Naive thymus-derived CD4-positive, alpha-beta T cell (primary cell): ENCODE measurements at places on chromosomes 11 and 22.

- no peak for DNase-seq
Observed at GRCh38 chr22:29112121-29112520, 39.3 kb downstream of the KREMEN1 start.

- DNase-seq = no peak
Observed at GRCh38 chr11:61610905-61611304, 30.0 kb upstream of the SYT7 start.

GRCh38 chr11:76698321-76699043 lies 27.9 kb upstream of the LRRC32 start:
- no peak for DNase-seq

GRCh38 chr11:83723999-83724398 lies 437.8 kb upstream of the CCDC90B start:
- DNase-seq = no peak

GRCh38 chr11:114162719-114163123 lies 103.2 kb downstream of the ZBTB16 start:
- DNase-seq = no peak

- no peak for DNase-seq
Observed at GRCh38 chr11:1211838-1212237, 11.0 kb upstream of the MUC5B start.

DNA sequence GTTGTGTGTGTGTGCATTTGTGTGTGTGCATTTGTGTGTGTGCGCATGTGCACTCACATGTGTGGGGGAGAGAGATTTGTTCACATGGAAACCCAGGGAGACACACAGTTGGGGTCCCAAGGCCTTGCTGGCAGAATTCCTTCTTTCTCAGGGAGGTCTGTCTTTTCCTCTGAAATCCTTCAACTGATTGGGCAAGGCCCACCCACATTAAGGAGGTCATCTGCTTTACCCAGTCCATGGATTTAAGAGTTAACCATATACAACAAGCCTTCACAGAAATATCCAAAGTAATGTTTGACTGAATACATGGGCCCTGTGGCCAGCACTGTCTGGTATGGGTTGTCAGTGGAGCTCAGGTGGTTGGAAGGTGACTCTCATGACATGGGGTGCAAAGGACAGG lies 641.4 kb downstream of the BRD1 start:
- no peak for DNase-seq

DNA sequence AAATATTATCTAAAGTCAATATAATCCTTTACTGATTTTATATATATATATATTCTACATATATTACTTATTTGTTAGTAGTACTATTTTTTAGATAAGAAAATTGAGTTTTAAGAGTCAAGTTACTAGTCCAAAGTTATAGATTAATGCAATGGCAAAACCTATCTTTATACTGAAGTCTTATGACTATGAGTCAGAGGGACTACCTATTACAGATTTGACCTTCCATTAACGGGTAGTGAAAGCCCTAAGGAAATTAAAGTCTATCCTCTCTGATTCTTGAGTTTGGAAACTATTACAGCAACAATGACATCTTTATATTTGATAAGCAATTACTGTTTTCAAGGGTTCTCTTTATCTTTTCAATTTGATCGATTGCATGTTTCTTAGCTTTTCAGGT lies 315.8 kb downstream of the CASP12 start:
- DNase-seq = no peak

DNA sequence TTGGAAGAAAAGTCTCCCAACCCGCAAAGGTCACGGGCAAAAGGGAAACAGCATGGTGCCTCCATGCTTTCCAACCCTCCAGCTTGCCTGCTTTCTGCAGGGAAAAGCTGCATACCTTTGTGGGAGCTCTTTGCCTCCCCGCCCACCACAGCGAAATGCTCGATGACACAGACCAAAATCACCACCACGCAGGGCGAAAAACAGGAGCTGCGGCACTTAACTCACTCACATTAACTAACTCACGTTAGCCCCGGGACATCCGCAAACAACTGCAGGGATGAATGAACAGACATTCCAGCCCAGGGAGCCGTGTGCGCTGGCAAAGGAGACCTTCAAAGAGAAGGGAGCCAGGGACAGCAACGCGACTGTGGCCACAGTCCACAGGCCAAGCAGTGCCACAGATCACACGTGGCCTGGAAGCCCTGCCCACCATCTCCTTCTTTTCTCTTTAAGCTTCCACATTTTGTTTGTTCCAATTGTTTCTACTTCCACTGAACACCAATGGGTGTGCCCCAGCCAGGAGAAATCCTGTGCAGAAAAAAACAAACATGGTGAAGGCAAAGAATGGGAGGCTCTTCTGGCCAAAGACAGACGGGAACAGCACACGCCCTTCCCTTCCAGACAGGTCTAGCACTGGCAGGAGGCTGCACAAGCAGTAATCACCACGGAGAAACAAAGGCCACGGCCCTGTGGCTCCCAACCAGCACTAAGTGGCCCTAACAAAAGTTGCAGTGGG lies 39.3 kb downstream of the DUSP8 start:
- DNase-seq = no peak

- no peak for DNase-seq
Observed at GRCh38 chr11:106548406-106548805, 469.9 kb downstream of the GUCY1A2 start.

GRCh38 chr11:118841469-118842242 lies 42.0 kb upstream of the CXCR5 start:
- DNase-seq = no peak

GRCh38 chr11:17633279-17633986 lies 85.9 kb upstream of the MYOD1 start:
- no peak for DNase-seq

- no peak for DNase-seq
Observed at GRCh38 chr11:27425814-27426213, 46.8 kb downstream of the LGR4 start.

GRCh38 chr11:90135016-90135415 lies 553 bp downstream of the NAALAD2 start:
- no peak for DNase-seq

GRCh38 chr22:49807780-49808708 lies 19.6 kb downstream of the BRD1 start:
- DNase-seq = no peak

DNA sequence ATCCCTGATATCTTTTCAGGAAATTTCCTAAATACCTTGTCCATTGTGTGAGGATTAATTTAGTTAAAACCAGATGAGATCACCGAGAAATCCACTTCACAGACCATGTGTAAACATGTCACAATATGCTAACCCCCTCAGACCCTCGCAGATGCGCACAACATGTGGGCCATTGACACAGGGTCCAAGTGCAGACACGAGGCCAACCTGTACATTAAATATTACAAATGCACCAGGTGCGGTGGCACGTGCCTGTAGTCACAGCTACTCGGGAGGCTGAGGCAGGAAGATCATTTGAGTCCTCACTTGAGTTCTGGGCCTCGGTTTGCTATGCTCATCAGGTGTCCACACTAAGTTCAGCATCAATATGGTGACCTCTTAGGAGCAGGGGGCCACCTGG lies 9.9 kb upstream of the TMPRSS4 start:
- DNase-seq = no peak

GRCh38 chr22:37623075-37624016 lies 14.7 kb downstream of the GGA1 start:
- peak; percentile 77 for DNase-seq

GRCh38 chr11:76790251-76790650 lies 7.1 kb downstream of the TSKU start:
- DNase-seq = no peak

- peak; percentile 34 for DNase-seq
Observed at GRCh38 chr11:128956401-128957201, 13.9 kb upstream of the TP53AIP1 start.

DNA sequence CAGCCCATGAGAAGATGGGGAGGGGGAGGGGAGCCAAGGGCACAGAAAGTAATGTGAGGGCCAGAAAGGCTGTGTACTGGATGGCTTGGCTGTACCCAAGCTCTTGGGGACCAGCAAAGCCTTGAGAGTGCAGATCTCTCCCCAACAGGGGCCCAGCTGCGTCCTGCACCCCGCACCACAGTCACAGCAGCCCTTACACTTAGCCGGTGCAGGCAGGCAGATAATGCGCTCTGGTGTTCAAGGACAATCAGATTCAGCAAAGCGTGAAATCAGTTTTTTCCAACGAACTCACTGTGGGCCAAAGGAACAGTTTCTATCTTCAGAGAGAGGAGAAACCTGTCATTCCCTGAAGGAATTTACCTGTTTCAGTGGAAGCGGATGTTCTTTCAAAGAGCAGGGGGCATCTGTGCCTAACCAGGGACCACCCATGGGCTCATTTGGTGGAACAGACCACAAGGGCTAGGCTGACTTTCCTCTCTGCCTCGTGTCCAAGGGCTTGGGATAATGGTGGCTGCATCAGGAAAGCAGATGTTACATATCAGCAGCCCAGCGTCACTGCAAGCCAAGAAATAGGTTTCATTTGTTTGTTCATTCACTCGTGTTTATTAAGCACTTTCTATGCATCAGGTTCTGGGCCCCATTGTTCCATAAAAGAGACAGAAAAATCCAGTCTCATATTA lies 81.2 kb upstream of the SPON1 start:
- no peak for DNase-seq

GRCh38 chr11:38553148-38553547 lies 1955.1 kb upstream of the RAG2 start:
- no peak for DNase-seq

DNA sequence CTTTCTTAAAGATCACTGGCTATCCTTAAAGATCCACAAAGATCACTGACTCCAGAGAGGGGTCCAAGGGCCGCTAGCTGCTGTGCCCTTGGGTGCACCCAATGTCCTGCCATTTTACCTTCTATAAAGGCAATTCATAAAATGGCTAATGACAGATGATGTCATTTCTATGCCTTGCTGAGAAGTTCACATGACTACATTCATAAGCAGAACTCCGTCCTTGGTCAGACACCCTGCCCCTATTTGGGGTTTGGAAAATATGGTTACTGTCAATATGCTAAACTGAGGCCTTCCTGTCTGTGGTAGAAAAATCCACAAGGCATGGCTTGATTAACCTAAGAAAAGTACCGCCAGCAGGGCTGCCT lies 60.9 kb upstream of the BMAL1 start:
- no peak for DNase-seq

- DNase-seq = no peak
Observed at GRCh38 chr11:122664188-122664587, 8.7 kb downstream of the UBASH3B start.

GRCh38 chr11:70448983-70449567 lies 50.7 kb downstream of the CTTN start:
- no peak for DNase-seq

DNA sequence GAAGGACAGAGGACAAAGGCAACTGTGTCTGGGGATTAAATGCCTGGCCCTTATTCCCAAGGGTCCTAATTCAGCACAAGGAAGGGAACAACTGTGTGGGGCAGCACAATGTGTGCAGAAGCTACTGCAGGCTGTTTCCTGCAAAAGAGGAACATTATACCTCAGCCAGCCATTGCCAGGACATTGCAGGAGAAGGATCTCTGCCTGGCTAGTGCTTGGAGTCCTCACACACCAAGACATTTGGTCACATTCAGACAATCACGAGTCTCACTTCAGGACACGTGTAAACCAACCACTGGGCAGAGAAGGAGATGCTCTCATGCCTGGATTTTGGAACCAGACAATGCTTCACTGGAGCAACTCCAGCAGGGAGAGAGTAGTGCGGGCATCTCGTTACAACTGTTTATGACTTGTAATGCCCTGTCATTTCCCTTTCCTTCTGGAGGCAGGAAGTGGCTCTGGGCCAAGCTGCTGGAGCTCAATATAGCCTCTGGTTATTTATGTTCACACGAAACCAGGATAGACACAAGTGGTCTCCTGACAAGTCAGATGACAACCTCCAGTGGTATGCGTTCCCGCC lies 23.9 kb upstream of the ZC3H12C start:
- no peak for DNase-seq

DNA sequence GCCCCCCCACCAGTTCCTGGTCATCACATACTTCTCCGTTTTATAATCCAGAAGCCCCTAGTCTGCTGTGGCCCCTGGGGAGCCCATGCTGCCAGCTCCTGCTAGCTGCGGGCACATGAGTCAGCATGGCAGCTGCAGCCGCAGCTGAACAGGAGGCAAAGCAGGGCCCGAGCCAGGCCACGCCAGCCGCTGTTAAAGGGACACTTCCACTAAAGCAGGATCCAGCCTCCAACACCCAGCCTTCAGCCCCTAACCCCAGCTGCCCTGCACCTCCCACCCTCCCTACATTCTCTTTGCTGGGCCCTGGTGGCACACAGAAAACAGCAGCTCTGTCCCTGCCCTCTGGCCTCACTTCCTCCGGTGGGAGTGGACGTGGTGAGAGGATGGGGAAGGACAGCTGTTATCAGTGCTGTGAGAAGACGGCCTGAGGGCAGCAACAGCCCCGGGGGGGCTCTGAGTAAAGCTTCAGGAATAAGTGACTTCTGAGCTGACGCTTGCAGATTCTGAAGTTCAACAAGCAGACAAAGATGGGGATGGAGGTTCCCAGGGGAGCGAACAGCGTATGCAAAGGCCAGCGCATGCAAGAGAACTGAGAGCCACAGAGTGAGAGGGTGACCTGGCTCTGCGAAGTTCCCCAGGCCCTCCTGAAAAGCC lies 688 bp upstream of the LRRC74B start:
- no peak for DNase-seq

GRCh38 chr11:5131584-5132335 lies 6.4 kb downstream of the OR52A5 start:
- DNase-seq = no peak

DNA sequence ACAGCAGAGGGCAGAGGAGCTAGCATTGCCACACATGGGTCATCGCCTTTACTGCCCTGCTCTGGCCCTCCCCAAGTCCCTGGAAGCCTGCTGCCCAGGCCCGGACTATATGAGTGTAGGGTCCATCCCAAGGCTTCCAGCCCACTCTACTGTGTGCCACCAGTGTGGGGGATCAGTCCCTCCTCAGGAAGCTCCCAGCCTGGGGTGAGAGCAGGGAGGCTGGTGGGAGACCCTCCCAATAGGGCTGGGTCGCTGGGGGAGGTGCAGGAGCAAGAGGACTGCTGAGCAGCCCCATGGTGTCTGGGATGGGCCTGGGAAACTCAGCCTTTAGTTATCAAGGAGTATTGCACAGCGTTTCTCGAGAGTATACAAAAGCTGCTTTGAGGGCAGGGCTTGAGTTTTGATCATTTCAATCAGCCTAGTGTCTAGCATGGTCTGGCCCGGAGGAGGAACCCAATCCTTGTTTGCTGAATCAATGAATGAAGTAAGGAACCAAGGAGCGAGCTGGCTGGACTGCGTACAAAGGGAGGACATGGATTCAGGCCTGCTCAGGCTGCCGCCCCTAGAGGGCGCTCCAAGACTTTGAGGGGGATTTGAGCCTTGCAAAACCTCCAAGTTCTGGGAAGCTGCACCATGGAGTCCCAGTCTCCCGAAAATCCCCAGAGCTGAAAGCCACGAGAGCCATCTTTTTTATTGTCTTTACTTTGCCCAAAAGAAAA lies 89.0 kb upstream of the PARVA start:
- DNase-seq = no peak

DNA sequence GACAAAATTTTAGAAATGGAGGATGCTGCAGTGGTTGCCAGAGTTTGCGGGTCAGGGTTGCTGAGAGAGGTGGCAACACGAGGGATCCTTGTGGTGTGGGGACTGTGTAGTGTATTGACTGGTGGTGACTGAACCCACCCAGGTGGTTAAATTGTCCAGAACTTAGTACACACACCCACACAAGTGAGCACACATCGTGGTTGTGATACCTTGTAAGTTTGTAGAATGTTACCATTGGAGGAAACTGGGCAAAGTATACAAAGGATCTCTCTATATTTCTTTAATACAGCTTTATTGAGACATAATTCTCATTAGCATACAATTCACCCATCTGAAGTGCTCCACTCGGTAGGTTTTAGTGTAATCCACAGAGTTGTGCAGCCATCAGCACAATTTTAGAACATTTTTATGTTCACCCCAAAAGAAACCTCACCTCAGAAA lies 56.1 kb downstream of the MED15 start:
- DNase-seq = no peak
